Left cardiac atrium (tissue), 4 donors: ENCODE measurements at places on chromosomes 3 and 15.

- no peak for DNase-seq
These were observed 32.9 kb upstream of the CRTC3 start for GRCh38 chr15:90496791-90497190.

DNA sequence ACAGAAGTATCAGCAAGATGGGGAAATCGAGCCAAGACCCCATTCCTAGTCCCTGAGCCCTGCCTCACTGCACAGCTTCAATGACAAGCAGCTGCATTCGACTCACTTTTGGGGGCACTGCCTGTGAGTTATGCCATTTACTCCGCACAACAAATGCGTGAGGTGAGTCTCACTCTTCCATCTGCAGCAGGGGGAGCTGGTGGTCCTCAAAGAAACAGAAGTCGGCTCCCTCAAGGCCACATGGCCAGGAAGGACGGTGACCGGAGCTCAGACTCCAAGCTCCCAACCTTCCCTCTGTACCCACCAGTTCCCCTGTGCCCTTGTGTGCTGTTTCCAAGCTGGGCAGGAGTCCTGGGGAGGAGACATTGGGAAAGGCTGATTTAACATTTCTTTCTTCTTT is 127.7 kb upstream of the IQSEC1 start:
- no peak for DNase-seq

- DNase-seq, result no peak
These were observed 153.6 kb downstream of the AKAP13 start for GRCh38 chr15:85534031-85534430.

DNA sequence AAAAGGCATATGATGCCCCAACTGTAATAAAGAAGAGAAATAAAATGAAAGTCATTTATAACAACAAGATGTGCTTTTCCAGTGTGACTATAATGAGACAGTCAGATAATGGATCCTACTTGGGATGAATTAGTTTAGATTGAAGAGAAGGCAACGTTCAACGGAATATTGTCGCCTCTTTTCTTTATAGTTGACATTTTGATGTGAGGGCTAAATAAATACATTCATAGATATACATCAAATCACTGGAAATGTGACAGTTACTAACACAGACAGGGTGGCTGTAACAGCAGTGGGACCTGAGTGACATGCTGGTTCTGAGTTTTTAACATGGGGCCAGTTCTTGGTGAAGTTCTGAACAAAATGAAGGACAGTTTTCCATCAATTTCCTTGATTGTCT is 61.1 kb upstream of the ATP2B2 start:
- no peak for DNase-seq

- no peak for DNase-seq
These were observed 28.4 kb downstream of the TMEM40 start for GRCh38 chr3:12730506-12731242.
